ENCODE measurements at places on chromosomes 7 and 10.

DNA sequence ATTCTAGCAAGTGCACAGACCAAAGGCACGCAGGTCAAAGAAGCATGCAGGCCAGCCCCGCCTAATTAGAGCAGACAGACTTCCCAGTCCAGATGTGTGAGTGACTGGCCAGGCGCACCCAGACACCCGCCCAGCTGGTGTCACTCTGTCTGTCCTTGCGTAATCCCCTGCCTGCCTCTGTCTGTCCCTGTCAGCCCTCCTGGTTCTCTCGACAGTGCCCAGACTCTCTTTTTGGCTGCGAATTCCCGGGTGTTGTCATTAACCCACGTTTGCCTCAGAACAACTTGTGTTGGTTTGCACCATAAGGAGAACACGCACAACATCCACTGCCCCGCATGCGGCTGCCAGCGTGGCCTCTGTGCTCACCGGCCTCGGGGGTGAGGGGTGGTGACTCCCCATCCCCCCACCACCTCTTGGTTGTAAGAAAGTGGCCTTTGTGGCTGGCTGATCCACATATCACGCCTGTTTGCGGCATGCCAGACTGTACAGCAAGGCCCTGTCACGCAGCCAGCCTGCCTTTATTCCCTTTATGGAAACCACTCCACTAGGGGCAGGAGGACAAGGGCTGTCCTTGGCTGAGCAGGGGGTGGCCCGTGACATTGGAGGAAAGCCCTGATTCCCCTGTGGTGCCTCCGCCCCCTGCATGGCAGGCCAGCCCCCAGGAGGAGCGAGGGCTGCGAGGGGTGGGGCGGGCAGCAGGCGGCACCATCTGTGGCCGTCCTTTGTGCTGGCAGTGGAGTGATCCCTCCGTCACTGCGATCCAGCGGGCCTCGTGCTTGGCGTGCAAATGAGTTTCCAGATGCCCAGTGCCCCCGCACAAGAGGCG is 72.8 kb upstream of the PPIF start:
- DNase-seq: peak; percentile 88

- no peak for DNase-seq
Observed at GRCh38 chr7:94414481-94414880, 19.8 kb downstream of the COL1A2 start.

- DNase-seq: no peak
Observed at GRCh38 chr7:27916372-27916771, 176.4 kb downstream of the TAX1BP1 start.

DNA sequence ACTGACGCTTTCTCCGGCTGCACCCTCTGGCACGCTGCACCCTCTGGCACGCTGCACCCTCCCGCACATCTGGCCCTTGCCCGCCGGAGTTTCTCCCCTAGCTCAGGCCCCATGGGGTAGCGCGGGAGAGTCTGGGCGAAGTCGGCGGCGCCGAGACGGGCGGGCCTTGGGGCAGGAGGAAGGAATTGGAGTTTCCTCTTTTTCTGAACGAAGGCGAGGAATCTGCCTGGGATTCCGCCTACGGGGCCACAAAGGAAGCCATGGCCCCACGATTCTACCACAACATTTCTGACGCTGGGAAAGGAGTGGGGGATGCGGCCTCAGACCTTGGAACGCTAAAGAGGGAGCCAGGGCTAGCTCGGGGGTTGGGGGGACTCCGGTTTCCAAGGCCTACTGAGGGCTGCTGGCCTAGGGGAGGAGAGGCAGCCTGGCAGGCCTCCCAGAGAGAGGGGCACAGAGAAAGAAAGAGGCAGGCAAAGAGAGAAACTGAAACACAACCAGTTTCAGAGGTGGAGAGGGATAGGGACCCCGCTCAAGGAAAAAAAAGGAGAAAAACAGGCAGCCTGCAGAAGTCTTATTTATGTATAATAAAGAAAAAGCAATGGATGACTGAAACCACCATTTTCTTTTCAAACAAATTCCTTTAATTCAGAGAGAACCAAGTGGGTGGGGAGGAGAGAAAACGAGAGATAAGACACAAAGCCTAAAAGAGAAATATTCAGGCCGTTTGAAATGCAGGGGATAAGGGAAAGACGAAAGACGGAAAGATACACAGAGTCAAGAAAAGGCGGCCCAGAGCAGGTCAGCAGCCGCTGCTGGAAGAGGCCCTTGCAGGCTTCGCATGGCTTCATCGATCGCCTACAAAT is 4.3 kb downstream of the TLX1 start:
- no peak for DNase-seq

- DNase-seq: no peak
Observed at GRCh38 chr10:34454590-34455261, 360.4 kb downstream of the PARD3 start.

- no peak for DNase-seq
Observed at GRCh38 chr7:158442260-158442659, 145.4 kb downstream of the PTPRN2 start.

- DNase-seq: no peak
Observed at GRCh38 chr10:97648562-97649404, 8.3 kb downstream of the PI4K2A start.

GRCh38 chr10:103497161-103497915 is 3.8 kb downstream of the NEURL1 start:
- no peak for DNase-seq

DNA sequence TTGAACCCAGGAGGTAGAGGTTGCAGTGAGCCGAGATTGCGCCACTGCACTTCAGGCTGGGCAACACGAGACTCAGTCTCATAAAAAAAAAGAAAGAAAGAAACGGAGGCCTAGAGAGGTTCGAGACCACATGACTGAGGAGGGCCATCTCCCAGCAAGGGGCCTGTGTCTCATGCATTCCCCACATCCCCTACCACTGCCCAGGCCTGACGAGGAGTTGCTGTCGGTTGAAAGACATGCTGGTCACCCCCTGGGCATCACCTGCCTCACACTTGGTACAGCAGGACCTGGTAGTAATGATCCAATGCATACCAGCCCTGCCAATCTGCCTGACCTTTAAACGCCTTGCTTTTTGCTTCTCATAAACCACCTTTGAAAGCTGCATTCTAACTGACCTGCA is 85.9 kb downstream of the DLG5 start:
- no peak for DNase-seq

GRCh38 chr10:63466144-63466935 is 563 bp upstream of the JMJD1C start:
- DNase-seq: peak; percentile 50

DNA sequence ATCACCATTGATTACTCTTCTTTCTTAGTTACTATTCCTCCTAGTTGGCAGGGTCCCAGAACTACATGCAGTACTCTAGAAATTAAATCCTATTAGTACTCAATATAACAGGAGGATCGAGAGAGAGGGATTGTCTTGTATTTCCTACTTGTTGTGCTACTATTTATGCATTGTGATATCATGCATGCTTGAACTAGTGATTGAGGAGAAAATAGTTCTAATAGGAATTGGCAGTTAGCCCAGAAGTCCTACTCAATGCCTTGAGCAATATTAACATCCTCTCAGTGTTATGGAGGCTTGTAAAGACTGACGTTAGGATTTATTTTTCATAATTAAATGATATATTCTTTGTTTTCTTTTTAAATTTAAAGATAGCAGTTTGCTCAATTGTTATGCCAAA is 67.4 kb downstream of the FOXP2 start:
- DNase-seq: no peak

DNA sequence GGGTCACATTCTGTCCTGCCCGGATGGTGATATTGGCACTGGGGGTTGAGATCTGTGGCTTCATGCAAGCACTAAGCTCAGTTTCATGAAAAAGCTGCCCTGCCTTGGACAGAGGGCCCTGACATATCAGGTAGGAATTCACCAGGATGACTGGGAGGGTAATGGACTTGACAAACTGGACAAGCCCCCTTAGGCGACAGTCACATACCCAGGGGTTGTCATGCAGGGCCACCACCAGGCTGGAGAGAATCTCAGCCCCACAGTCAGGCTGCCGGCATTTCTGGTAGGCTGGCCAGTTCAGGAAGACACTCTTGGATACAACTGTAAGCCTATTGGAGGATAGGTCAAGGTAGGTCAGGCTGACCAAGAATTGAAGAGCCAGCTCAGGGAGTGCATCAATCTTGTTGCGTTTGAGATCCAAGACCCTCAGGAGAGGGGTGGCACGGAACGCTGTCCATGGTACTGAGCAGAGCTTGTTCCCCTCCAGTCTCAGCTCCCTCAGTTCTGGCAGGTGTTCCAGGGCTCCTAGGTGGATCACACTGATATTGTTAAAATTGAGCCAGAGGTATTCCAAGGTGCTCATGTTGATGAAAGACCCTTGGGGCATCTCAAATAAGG is 824 bp downstream of the LRIT2 start:
- no peak for DNase-seq

DNA sequence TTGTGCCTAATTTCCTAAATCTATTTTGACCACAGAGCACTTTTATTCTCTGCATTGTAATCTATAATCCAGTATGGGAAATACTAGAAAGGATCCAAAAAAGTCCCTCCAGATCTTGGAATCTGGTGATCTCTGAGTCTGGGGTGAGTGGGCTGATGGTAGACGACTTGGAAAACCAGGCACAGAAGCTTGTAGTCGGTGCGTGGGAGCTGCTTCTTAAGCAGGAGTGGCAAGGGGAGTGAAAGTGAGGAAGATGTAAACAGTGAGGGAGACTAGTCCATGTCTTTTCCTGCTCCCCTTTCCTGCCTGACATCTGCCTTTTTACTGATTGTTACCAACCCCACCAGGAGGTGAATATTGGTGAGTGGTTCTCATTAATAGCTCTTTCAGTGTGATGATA is 6.8 kb downstream of the AUTS2 start:
- no peak for DNase-seq

GRCh38 chr10:33483124-33483815 is 148.8 kb upstream of the NRP1 start:
- no peak for DNase-seq

GRCh38 chr7:68364886-68365625 is 1233.2 kb upstream of the AUTS2 start:
- DNase-seq: no peak

- DNase-seq: peak; percentile 77
Observed at GRCh38 chr7:157397731-157398691, 61.2 kb downstream of the DNAJB6 start.

- no peak for DNase-seq
Observed at GRCh38 chr10:14737808-14738545, 36.7 kb downstream of the FAM107B start.
